ENCODE measurements at places on chromosomes 3 and 15.

DNA sequence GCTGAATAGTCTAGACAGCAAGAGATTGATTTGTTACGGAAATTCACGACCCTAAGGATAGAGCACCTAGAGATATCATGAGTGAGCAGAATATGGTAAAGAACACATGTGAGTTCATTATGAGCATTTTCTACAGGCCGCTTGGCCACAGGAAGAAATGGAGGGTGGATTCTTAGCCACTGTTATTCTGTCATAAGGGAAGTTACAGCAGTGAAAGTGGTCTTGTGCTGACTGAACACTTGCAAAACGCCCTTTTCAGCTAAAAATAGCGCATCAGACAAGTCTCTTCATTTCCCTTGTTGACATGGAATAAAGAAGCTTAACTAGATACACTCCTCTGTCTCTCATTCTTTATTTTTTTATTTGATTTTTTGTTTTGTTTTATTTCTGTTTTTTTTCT, 19.8 kb downstream of the DGKG start:
- DNase-seq, result no peak

- DNase-seq, result no peak
Measured at GRCh38 chr3:156038869-156039268, 81.5 kb upstream of the KCNAB1 start.

DNA sequence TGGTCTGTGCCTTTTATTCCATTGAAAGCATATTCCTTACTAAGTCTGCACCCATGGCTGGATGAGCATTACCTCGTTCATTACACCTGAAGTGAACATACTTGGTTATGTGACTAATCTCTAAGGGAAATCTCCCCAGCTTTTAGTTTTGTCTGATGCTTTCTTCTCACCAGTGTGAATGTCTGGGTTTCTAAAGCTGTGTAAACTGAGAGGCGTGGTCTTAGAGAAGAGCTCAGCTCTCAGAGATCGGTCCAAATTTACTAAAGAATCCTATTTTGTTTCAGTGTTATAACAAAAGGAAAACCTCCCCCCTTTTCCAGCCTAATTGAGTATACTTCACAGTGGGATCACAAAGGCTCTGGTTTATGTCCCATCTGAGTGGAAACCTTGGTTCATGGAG, 352.3 kb downstream of the PTPRG start:
- no peak for DNase-seq

GRCh38 chr3:354432-354831, 157.9 kb downstream of the CHL1 start:
- DNase-seq, result peak; percentile 4

DNA sequence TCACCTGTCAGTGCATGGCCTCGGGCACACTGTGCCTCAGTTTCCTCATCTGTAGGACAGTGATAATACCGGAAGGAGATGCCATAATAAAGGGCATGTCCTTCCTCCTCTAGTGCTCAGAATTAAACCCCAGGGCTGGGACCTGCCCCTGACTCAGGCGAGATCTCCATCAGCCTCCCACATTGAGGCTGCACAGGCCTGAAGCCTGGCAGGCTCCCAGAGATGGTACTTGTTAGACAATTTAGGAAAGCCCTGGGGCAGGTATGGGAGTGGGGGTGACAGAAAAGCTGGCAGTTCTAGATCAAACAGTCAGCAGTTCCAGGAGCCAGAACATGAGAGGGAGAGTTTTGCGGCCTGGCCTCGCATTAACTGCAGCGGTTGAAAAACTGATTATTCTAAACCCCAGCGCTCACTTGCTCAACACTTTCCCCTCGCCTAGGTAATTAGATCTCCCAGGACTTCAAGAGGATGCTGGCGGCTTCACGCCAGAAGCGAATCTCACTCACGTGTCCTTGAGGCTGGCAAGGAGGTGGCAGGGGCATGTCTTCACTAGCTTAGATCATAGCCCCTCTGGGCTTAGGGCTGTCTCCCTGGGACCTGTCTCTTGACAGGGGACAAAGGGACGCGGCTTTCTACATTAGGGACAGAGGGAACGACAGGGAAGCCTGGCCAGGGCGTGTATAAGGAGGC, 73.1 kb downstream of the ATP2B2 start:
- no peak for DNase-seq

Data from fibroblast of skin of left quadriceps (primary cell).